Right forelimb (tissue), 1 donor: ENCODE measurements at places on chromosomes 11 and 22.

- no peak for DNase-seq
Observed at GRCh38 chr11:70493891-70494290, 95.6 kb downstream of the CTTN start.

DNA sequence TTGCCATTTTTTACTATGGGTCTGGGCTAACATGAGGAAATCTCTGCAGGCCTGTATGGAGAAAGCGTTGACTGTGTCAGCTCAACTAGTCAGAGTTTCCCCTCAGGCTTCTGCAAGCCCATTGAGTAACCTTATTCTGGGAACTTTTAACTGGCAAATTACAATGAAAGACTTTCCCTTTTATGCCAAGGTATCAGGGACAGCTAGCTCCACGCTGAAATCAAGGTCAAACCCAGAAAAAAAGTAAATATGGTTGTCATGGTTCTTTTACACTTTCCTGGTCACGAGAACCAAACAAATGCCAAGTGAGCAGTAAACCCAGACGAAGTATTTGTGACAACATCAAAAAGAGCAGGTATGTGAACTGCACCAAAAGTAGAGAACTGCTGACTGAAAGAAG lies 13.8 kb downstream of the OSBP start:
- no peak for DNase-seq

DNA sequence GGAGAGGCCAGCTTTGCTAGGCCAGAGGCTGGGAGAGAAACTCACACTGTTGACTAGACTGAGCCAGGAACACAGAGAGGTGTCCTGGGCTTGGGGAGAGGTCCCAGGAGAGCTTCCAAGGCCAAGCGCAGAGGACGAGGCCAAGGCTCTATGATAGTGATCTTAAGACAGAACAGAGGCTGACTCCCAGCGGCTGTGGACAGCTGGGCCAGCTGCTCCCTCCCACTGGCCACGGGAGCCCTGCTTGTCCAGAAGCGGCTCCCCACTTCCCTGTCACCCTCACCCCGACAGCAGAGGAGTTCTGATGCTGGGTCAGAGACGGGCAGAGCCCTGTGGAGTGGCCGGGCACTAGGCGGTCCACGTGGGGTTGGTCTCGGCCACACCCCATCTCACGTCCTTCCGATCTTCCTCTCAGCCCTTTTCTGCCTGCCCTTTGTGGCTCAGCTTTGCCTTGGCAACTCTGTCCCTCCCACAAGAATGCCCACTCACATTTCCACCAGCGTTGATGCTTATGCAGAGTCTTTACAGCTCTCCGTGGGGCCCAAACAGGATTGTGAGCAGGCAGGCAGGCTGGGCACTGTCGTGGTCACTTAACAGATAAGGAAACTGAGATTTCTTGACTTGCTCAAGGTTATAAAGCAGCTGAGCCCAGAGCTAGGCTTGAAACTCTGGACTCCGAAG lies 68.2 kb downstream of the FBXO7 start:
- no peak for DNase-seq

DNA sequence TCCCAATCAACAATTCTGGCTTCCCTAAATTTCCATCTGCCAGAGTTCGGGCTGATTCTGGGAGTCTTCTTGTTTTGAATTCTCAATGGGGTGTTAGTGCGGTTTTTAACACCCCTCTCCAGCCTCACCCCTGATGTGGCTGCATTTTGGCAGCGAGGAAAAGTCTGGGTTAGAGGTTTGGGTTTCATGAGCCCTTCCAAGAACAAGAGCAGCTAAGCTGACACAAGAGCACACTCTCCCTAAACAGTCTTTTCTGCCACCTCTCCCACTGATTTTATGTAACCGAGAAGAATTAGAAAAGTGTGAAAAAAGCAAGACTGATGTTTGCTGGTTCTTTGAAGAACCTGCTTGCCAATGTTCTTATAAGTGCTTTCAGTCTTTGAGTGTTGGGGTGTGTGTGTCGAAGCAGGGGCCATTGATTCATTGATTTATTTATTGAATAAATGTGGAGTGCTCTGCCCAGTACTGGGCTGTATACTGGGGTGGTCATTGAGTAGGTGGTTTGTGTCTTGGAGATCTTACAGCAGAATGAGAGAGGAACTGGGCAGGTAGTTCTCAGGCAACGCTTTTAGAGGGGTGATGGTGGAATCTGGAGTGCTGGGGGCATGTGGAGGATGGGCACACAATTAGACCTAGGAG lies 101.5 kb downstream of the TRAF6 start:
- no peak for DNase-seq

DNA sequence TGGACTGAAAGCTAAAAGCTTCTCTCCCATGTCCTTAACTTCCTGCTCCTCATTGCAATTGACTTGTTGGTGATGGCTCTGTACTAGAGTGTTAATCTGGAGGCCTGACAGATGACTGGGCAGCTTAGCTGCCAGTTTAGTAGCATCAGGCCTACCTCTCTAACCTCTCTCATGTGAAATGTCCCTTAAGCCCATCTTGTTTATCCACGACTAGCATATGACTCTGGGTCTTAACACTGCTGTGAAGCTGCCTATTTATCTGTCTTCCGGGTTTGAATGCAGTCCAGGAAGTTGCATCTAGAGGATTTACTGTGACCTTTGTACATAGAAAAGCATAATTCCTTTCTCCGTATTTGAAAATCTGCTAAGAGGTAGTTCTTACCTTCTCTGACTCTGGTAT lies 85.3 kb upstream of the HORMAD2 start:
- no peak for DNase-seq

- DNase-seq: no peak
Observed at GRCh38 chr11:35029979-35030682, 108.8 kb upstream of the CD44 start.

DNA sequence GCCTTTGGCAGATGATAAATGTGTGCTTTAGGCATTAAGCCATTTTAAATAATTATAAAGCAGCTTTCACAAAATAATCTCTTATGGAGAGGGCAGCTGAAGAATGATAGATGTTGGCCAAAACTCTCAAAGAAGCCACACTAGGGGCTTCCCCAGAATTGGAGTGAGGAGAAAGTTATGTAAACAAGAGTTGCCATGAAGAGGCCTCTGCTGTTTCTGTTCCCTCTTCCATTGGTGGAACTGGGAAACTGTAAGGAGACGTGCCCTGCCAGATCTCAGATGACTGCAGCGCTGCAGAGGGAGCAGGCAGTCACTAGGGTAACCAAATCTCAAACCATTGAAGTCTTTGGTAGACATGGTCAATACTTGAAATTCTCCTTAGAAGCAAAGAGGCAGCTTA lies 19.4 kb upstream of the APLP2 start:
- no peak for DNase-seq

DNA sequence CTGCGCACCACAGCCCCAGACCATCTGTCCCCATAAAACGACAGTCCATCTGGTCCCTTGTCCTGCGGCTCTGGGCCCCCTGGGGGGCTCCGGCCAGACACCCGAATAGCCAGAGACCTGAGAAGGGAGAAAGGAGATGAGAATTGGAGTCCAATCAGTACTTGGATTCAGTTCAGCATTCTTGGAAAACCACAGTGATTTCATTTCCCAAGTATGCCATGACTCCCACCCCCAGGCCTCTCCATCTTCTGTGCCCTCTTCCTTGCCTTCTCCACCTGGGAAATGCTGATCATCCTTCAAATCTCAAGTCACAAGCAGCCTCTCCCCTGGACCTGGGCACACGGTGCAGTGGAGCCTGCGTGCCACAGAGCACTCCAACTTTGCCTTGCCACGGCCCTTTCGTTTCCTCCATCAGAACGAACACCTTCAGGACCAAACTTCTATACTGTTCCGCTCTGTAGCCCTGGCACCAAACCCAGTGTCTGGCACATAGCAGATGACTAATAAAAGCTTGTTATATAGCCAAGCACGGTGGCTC lies 10.9 kb upstream of the MFNG start:
- no peak for DNase-seq
